NCI-H2081 treated with DMSO at 0.1 percent for 48 hours (cell line): ENCODE measurements at places on chromosomes 7 and 10.

- no peak for DNase-seq
Measured at GRCh38 chr10:78492424-78492823, 458.8 kb downstream of the RPS24 start.

DNA sequence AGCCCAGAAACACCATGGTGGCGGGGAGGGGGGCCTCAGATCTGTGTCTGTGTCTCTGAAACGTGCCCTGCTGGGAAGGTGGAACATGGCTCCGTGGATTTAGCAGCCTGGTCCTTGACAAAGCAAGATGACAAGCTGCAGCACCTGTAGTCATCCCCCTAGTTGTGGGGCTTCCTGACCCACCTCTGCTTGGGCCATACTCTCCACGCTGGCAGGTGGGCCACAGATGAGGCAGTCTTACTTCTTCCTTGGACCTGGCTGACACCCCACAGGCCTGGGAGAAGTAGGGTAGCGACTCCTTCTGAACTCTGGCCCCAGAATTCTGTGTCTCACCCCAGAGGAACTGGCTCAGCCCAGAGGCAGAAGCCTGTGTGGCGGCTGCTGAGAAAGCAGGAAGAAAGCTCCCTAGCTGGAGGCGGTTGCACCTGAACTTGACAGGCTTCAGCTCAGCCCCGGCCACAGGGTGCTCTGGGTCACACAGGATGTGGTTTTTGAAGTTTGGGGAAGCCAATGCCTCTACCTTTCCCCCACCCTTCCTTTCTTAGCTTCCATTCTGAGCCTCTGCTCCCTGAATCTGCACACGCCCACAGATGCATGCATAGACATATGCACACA, 113.9 kb downstream of the ABLIM1 start:
- no peak for DNase-seq

DNA sequence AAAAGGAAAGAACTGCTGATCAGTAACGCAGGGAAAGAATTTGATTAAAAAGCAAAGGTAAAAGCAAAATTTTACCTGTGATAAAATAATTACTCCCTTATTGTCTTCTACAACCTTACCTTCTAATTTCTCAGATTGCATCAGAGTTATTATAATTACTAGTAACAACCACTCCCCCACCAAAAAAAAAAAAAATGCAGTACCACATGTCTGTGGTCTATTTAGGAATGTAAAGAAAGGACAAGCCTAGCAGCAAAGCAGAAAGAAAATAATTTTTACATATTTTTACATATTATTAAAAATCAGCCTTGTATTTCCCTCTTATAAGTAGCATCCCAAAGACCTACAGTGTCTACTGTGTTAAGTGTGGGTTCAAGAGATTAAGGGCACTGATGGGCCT, 430.4 kb downstream of the TFEC start:
- DNase-seq: no peak

- DNase-seq: no peak
Measured at GRCh38 chr7:44391171-44391570, 65.8 kb upstream of the CAMK2B start.

DNA sequence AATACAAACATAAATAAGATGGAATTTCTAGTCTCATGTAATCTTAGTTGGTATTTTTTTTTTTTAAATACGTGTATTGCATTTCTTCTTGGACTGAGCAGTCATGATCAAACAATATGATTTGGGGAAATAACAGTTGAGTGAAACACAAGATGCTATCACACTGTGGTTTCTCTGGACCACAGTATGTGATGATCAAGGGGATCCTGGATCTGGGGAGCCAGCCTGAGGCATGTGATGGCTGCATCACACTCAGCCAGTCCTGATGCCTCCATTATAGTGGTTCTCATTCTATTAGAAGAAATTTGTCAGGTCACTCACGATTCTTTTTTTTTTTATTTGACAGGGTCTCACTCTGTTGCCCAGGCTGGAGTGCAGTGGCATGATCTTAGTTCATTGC, 495.9 kb upstream of the POT1 start:
- DNase-seq: no peak

DNA sequence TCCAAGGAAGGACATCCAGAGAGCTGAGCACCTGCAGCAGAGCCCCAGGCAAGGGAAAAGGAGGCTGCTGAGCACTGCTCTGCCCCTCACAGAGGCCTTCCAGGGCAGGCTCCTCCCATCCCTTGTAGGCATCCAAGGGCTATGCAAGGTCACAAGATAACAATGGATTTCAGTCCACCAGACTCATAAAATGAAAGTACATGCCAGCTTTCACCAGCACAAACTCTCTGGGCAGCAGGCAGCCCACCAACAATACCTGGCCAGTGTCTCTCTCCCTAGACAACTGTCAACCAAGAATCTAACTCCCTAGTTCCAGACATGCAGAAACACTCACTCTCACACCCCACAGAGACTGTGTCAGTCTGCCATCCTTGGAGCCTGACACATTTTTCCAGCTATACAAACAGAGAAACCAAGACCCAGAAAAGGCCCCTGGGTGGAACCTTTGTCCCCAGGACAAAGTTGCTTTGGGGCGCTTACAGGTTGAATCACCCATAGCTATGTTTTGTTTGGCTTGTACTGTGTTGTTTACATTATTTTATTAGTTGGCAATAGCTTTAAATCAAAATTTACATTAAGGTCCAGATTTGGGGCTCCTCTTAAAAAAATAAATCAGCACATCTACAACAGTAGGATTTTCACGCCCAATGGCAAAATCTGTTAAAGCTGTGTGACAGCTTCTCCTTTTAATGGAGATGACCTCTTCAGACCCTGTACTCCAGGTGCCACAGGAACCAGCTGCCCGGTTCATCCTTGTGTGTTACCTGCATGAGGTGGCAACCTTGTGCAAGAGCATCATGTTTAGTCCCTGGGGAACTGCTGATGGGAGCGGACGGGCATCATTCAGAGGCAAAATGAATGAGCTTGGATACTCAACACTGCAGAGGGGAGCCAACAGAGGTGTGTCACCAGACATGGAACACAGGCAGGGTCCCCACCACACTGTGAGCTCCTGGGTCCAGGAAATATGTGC, 5.2 kb downstream of the GRID1 start:
- DNase-seq: no peak

DNA sequence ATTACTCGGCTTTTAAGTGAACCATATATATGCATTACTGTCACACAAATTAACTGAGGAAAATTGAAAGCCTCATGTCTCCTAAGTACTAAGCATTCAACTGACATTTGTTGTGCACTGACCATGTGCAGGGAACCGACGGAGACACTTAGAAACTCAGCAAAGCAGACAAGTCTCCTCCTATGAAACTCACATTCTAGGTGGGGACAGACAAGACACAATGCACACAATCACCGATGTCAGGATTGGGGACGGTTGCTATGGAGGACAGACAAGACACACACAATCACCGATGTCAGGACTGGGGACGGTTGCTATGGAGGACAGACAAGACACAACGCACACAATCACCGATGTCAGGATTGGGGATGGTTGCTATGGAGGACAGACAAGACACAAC, 134.0 kb downstream of the PTPRN2 start:
- no peak for DNase-seq

DNA sequence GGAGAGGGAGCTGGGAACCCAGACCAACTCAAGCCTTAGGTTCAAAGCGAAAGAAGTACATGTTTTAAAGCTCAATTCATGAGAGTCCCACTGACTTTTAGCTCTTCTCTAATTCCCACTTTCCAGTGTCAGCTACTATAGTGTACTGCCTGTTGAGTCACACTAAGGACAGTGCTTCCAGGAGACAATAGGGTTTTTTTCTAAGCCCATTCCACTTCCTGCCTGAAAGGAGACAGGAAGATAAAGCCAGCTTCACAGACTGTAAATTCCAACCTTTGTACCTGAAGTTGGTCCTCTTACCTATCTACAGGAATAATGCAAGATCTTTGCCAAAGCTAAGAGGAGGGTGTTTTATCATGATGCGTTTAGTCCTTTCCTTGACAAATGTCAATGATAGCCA, 4.4 kb downstream of the MSRB2 start:
- DNase-seq: no peak

GRCh38 chr10:97762056-97762455, 9.7 kb downstream of the SFRP5 start:
- no peak for DNase-seq

DNA sequence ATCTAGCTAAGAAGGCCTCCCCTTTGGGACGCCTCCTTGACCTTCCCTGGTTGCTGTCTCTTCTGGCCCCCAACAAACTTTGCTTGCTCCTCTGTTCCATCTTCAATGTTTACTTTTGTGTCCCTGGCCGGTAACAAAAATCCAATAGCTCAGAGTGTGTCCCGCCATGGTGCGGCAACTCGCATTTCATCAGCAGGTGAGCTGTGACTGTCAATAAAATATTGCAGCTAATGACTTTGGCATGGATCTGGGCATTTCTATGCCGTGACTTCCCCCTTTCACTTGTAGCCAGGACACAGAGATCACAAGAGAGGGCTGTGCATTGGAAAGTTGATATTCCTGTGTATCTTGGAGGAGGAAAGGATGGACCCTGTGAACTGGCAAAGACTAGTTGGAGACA, 317.6 kb downstream of the RPS24 start:
- no peak for DNase-seq

- DNase-seq: no peak
Measured at GRCh38 chr10:88057720-88058119, 194.3 kb downstream of the PTEN start.

- DNase-seq: no peak
Measured at GRCh38 chr7:102193806-102194205, 92.9 kb upstream of the SH2B2 start.
